ENCODE measurements at places on chromosomes 1 and 21.
A peak's percentile ranks its signal among the peaks of the same experiment; 100 is the strongest.

- H3K4me3 ChIP-seq, result no peak overlapping the region
- no peaks in the 10 kb centered on the region for H3K4me1 ChIP-seq
These were observed 130.9 kb downstream of the LMX1A start for GRCh38 chr1:165225650-165226049.

GRCh38 chr21:38670861-38671260 is 134.9 kb upstream of the ETS2 start:
- H3K36me3 ChIP-seq, result no peaks in the 10 kb centered on the region
- no peaks in the 10 kb centered on the region for H3K4me1 ChIP-seq
- H3K27ac ChIP-seq, result no peak overlapping the region

DNA sequence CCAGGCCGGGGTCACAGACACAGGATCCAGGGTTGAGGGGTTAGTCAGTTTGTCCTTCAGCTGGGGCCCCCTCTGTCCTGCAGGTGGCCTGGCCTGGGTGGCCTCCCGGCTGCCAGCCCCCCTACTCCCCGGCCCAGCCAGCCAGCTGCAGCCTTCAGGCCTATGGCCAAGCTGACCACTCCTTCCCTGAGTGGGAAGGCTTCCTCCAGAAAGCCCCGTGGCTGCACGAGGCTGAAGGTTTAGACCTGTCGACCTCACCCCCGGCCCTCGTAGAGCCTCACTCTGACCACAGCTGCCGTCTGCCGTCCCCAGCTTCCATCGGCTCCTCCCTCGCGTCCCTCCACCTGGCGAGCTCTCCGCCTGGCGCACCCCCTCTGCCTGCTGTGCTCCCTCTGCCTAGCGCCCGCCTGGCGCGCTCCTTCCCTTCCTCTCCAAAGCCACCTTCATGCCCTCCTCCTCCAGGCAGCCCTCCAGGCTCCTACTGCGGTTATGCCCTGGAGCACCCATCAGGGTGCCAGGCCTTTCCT is 9.6 kb downstream of the TTLL10 start:
- no peaks in the 10 kb centered on the region for H3K36me3 ChIP-seq
- peaks cover 15% of the 10 kb centered on the region for H3K4me1 ChIP-seq
- no peak overlapping the region for H3K4me3 ChIP-seq
- no peak for DNase-seq

DNA sequence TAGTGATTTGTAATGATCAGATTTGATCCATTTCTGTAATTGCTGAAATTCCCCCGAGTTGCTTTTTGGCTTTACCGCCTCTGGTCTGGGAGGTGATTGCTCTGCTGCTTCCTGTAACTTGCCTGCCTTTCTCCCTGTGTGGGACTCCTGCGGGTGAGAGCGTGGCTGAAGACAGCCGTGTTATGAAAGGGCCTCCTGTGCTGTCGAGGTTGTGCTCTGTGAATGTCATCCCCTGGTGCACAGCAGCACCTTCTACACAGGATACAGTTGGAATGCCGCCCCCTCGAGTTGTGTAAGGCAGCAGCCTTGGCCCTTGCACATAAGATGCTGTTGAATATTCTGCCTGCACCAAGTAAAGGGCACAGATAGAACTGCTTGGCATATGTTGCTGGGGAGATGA is 5.9 kb downstream of the SOD1 start:
- peaks cover 50% of the 10 kb centered on the region for H3K4me1 ChIP-seq
- H3K27ac ChIP-seq, result peak overlapping the region; percentile 2
- no peaks in the 10 kb centered on the region for H3K27me3 ChIP-seq
- H3K4me3 ChIP-seq, result no peak overlapping the region
- DNase-seq, result no peak
- peaks cover 74% of the 10 kb centered on the region for H3K36me3 ChIP-seq

DNA sequence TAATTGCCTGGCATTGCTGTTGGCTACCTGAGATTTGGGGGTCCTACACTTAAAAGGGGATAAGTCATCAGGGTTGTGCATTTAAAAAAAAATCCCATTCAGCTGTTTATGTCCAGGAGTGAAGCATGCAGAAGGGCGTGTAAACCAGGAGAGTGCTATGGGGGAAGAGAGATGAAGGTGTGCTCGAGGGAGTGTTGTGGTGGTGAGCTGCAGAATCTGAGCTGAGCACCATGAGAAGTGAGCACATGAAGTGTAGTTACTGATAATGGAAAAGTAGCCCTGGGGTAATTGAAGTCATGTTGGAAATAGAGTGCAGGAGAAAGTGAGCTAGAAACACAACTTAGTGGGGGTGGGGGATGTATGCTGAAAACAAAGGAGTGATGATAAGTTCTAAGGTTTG is 705 bp downstream of the FCRL1 start:
- H3K27ac ChIP-seq, result no peak overlapping the region
- no peak overlapping the region for H3K4me3 ChIP-seq
- no peaks in the 10 kb centered on the region for H3K4me1 ChIP-seq
- no peak for DNase-seq
